Activated CD4-positive, alpha-beta T cell treated with anti-CD3 and anti-CD28 coated beads for 24 hours (primary cell): ENCODE measurements at places on chromosomes 2 and 18.

DNA sequence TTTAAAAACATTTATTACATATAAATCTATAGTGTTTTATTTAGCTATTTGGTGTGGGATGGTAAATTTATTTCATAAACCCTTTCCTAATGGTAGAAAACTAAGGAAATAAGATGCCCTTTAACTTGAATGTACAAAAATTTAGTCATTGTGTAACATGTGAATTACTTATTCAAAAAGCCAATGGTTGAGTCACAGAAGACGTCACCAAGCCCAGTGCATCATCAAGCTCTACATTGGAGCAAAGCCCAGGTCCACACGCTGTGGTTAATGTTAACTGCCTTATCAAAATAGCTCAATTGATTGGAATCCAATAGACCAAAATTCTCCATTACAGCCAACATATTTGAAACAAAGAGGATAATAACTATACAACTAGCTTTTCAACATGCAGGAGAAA, 145.5 kb upstream of the LYPD1 start:
- no peak for DNase-seq

GRCh38 chr2:147558620-147559019, 286.2 kb upstream of the ACVR2A start:
- DNase-seq, result no peak

DNA sequence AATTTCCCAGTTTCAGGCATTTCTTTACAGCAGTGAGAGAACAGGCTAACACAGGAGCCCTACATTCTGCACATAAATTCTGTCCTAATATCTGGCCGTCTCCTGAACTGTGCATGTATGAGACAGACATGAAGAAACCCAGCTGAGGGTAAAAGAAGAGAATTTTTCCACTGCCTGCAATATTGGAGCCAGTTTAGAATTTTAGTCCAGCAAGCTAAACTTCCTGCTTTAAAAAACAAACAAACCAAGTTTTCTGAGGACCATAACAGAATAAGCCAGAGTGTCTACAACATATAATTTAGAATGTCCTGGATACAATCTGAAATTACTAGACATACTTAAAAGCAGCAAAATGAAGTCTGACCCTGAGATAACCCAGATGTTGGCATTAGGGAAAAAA, 215.1 kb upstream of the KLHL29 start:
- no peak for DNase-seq

GRCh38 chr2:182894174-182894573, 27.7 kb upstream of the FRZB start:
- DNase-seq, result no peak

GRCh38 chr2:138600732-138601457, 99.3 kb downstream of the SPOPL start:
- DNase-seq, result no peak

DNA sequence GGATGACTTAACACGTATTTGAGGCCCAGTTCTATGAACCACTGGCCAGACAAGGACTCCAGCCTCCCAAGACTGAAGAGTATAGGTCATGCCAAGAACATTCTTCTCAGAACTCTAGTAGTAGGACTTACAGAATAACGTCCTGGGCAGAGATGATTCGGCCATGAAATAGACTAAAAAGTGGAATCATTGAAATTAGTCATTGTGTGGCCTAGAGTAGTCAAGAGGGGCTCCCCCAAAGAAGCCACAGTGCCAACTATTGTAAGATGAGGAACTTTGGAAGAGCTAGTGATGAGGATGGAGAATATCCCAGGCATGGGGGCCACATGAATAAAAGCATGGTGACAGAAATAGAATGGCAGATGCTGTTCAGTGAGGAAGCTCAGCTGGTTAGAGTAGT, 101.1 kb downstream of the TRIB2 start:
- no peak for DNase-seq

- DNase-seq, result no peak
These were observed 111.3 kb downstream of the CMPK2 start for GRCh38 chr2:6754419-6754818.

DNA sequence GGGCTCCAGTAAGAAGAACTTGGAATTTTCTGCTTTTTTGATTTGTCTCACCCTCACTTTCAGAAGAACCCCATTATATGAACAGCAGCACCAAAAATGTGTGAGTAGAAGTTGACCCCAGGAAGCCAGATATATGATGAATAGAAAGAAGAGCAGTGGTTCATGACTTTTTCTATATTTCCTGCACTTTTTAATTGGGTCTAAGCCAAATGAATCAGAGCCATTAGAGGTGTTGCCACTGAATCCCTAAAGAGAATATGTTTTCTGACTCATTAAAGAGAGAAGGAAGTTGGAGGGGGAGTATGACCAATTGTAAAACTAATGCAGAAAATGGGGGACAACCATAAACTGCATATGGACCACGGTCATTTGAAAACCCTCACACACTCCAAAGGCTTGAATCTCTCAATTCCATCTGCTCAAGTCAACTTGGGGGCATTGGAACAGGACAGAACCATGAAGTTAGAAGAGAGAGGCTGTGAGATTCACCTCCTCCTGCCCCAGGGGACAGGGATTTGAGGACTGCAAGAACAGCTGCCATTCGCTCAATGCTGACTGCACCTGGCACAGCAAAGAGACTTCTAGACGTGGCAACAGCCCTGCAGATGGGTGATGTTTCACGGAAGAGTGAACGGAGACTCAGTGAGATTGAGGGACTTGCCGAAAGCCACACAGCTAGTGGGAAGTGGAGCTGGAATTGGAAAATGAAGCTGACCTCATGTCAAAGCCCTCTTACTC, 3.0 kb downstream of the DAPL1 start:
- DNase-seq, result no peak

GRCh38 chr2:134136731-134137130, 117.1 kb upstream of the MGAT5 start:
- DNase-seq, result no peak

- DNase-seq, result no peak
These were observed 233.2 kb downstream of the CNTNAP5 start for GRCh38 chr2:124258140-124258880.

DNA sequence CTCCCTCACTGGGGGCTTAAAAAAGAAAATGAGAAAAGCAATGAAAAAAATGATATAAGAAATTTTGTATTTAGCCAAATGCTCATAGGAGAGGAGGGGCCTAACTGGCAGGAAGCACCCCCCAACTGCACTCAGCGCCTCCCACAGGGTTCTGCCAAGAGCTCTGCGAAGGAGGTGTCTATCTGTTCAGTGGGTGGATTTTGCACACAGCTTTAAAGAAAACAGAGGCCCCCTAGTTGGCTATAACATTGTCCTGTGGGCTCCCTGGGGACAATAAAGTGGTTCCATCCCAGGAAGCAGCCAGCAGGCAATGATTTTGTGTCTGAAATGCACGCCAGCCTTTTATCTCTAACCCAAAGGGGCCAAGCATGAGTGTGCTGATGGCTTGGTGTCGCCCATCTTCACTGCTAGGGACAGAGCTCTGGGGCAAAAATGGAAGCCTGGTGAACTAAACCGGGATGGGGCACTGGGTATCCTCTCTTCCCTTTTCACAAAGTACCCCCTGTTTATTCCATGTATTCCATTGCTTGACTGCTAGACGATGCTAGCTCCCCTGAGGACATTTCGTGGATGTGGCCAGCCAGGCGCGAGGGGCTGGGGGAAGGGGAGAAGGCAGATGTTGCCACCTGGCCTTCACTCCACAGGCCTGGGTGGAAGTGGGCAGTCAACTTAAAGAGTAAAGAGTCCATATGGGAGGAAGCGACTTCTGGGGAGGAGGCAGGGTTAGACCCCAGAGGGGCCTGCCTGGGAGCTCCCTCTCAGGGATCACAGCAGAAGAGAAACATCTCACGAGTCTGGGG, 205.7 kb downstream of the CYP26B1 start:
- DNase-seq, result no peak

DNA sequence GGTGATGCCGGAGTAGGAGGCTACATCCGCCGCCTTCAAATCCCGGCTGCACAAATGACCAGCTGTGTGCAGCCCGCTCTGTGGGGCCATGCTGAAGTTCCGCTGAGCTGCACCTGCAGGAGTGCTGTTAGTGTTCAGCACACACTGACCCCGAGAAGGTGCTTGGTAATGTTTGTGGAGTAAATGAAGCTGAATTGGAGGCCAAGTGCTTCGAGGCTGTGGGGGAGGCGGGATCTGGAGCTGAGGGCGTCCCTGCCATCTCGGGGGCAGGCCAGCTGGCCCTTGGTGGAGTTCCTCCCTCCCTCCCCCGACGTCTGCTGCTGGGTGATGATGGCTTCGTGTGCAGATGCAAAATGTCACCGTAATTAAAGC, 23.2 kb downstream of the KCNF1 start:
- no peak for DNase-seq

- no peak for DNase-seq
These were observed 156.1 kb upstream of the VRK2 start for GRCh38 chr2:57890464-57890863.

DNA sequence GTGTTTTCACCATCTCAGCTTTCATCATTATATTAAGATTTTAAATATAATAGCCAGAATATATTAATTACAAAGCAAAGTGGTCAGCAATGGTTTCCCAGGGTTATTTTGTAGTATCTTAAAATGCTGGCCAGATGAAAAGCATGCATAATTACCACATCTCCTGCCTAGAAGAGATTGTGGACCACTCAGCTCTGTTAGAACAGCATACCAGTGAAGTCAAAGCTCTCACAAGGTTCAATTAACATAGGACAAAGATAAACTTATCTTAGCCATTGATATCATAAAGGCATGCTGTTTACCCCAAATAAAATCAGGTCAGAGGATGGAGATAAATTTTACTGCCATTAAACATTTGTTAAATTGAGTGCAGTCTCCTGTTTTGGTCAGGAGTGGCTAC, 19.3 kb upstream of the PDE1A start:
- no peak for DNase-seq

DNA sequence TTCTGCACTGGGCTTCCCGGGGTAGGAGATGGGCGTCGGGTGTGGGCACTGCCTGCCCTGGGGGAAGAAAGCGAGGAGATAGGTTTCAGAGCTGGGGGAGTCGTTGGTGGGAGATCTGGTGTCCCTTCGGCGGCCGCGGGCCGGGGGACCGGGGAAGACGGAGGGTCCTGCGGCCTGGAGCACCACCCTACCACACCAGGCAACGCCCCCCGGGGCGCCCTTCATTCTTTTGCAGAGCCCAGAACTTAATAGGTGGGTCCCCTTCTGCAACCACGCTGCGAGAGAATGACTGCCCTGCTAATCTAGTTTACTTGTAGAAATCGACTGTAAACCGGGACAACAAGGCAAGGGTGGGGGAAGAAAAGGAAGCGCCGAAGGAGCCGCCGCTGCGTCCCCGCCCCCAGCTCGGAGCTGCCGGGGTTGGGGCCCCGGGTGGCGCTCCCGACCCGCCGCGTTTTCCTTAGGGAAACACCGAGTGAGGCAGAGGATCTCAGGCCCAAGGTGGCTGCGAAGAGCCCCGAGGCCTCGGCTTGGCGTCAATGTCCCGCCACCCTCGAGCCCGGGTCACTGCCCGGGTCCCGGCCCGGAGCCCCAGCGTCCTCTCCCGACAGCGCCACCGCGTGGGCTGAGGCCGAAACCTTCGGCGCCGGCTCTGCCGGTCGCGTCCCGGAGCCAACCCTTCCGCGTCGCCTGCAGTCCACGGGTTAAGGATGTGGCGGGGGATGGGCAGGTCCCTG, 5.4 kb upstream of the SATB2 start:
- no peak for DNase-seq

- DNase-seq, result no peak
These were observed 11.9 kb downstream of the IL18RAP start for GRCh38 chr2:102434655-102435381.

DNA sequence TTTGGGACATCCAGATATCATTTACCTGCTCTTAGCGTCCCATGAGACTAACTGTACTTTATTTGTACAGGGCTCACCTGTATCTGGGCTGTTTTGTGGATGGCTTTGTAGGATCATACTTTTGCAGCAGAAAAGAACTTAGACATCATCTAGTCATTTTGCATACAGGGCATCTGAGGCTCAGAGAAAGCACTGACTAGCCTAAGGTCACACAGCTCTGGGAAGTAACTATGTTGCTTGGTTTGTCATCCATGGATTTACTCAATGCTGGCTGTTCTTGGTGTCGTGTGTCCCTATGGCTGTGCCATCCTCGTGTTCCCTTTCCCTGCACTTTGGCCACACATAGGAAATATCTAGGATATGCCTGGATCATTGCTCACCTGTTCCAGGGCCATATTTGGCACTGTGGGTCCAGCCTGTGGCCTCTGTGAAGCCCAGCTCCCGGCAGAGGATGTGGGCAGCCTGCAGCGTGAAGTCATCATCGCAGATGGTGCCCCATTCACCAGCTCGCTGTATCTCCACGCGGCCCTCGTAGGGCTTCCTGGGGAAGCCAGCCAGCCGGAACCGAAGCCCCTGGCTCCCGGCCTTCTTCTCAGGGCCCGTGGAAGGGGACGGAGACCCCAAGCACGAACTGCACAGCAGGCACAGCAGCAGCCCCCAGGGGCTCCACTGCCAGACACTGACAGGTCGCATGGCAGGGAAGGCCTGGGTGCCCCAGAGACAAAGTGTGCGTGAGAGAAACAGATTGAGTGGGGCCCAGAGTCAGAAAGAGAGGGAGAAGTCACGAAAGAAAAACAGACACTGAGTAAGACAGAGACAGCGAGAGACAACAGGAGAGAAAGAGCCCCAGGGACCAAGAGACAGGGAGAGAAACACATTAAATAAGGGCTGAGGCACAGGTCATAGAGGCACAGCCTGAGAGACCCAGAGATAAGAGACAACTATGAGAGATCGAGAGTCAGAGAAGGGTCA, 1.5 kb downstream of the LOXL3 start:
- DNase-seq, result no peak

DNA sequence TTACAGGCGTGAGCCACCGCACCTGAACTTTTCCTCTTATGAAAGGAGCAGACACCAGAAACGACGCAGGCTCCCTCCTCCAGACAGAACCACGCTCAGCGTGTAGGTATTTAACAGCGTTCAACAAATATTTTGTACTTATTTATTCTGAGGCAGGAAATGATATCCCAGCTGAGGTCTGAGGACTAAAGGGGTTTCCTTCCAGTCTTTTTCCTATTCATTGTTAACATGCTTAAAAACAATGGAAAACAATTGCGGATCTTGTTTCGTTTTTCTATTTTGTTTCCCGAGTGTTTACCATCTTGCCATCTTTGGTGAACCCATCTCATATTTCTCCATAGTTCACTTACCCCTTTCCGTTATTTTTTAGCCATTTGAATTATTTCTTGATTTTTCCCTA, 43.7 kb upstream of the FOSL2 start:
- no peak for DNase-seq

DNA sequence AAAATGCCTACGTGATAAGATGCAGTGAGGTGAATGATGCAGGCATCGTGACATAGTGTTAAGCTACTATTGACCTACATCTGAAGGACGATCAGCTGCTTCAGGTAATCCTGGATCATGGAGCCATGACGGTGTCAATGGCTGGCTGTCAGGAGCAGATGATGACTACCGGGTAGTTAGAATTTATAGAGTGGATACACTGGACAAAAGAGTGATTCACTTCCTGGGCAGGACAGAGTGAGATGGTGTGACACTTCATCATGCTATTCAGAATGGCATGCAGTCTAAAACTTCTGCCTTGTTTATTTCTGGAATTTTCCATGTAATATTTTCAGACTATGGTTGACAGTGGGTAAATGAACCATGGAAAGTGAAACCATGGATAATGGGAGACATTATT, 29.5 kb downstream of the METTL8 start:
- no peak for DNase-seq
